GM10248 (cell line): ENCODE measurements at places on chromosomes 4 and X.
A peak's percentile ranks its signal among the peaks of the same experiment; 100 is the strongest.

DNA sequence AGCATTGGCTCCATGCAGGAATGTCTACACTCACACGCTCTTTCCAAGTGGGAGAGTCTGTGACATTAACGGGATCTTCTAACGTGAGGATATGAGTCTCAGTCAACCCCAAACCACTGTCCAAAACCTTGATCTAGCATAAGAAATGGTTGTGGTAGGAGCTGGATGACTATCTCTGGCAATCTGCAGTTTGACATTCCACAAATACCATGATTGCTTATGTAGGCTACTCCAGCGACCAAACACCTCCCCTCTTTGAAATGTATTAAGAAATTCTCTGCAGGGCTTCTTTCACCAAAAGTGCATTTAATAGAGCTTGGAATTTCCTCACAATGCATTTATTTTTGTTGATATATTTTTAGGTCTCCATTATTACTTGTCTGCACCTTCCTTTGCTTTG, 14.1 kb upstream of the STX18 start:
- DNase-seq = no peak

DNA sequence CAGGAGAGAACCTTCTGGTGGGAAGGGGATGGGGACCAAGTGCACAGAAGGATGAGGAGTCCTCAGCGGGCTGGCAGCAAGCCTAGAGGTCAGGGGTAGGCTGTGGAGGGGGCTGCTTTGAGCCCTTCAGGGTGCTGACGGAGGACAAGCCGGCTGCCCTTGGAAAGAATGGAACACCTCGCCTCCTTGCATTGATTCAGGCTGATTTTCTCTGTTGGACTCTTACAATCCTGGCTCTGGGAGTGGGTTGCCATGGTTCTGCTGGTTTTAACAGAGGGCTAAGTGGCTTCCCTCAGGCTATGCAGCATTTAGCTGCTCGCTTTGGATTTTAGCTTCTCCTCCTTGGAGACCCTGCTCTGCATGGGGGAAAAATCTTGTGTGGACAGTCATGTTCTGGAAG, 49.4 kb upstream of the CHRNA9 start:
- DNase-seq = no peak

- no peak for DNase-seq
These were observed 83.8 kb upstream of the STOX2 start for GRCh38 chr4:183821076-183821853.

DNA sequence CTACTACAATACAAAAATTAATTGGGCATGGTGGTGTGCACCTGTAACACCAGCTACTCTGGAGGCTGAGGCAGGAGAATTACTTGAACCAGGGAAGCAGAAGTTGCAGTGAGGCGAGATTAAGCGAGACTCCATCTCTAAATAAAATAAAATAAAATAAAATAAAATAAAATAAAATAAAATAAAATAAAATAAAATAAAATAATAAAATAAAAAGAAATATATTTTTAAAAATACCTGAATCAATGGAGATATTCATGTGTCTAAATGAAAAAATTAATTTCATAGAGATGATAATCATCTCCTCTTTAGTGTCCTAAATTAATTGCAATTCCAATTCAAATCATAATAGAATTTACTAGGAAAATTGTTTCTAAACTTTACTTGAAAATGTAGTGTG, 406.1 kb upstream of the POU3F4 start:
- DNase-seq = no peak

GRCh38 chrX:46178763-46179162, 366.5 kb downstream of the ZNF674 start:
- DNase-seq = no peak

DNA sequence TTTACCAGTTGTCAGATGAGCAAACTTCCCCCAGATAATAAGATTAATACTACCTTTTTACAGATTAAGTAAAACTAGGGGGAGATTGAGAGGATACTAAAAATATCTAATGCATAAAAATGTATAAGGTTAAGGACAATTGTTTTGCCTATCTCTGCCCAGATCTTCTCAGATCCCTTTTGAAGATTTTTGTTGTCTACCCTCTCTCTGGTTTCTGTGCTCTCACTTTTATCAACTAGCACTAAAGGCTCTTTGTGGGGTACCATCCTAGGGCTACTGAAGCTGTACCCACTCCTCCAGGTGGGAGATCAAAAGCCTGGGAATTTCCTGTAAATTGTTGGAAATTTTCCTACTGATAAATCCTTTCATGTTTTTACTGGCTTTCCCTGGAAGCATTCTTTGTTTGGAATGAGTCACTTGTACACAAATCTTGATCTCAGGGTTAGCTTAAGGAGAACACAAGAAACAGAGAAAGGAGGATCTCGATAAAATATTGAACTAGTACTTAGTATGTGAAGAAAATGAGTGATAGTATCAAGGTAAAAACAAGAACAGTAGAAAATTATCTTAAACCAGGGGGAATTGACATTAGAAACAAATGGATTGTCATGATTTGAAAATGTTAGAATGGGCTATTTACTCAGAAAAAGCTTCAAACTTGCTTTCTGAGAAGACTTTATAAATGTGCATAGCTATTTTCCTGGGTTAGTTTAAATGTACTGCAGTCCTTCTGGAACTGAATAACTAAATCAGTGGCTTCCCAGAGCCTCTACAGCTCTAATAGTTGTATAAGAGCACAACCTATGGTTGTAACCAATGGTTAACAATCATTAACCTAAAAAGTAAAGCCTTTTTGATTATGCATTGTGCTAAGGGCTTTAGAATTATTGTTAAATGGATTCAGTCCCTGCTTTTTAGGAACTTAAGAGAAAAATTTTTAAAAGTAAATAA, 679.9 kb upstream of the MAGEB2 start:
- DNase-seq = no peak

GRCh38 chrX:6120329-6120728, 108.3 kb downstream of the NLGN4X start:
- no peak for DNase-seq

DNA sequence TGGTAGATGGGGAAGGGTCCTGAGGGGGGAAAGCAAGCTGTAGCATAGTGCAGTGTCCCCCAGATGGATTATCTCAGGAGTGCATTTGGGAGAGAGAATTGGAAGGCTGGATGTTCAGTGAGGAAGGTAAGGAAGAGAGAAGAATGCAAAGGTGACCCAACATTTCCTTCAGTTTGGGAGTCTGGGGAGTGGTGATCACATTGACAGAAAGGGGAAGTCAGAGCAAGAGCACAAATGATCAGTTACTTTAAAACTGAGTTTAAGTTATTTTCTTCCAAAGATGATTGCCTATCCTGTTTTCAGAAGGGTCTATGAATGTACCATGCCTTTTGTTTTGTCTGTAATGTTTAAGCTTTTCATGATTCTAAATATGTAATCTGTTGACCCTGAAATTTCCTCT, 47.6 kb downstream of the ARHGAP10 start:
- no peak for DNase-seq

- no peak for DNase-seq
These were observed 60.4 kb upstream of the HPF1 start for GRCh38 chr4:169818063-169818679.

DNA sequence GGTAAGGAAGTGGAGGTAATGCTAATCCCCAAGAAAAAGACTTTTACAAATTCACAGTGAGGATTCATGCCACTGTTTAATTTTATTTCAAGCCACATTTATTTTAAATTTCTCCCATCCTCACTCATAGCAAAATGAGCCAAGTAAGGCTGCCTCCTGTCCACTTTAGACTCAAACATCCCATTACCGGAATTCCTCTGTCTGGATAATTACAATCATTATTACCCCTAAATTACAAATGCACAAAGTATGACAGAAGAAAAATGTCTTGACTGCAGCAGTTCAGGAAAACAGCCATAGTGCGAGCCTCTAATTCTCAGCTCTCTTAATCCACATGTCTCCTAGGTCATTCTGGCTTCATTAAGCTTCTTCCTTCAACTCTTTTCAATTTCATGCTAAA, 57.0 kb downstream of the MAPK10 start:
- DNase-seq = no peak

GRCh38 chr4:54526560-54526959, 131.2 kb upstream of the KIT start:
- DNase-seq = no peak

DNA sequence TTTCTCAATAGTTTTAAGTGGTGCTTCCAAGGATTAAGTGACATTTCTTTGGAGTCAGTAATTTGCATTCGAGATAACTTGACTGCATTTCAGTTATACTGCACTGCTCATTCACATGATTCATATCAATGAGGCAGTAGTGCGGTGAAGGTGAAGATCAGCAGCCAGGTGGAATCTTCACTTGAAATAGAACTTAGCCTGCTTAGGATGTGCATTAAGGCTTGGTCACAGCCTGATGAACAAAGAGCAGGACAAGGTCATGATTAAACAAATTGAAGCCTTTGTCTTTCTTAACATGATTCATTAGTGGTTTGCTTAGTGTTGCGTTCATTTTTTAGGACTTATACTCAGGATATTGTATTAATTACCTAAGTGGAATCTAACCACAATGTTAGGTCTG, 212.1 kb upstream of the GALNTL6 start:
- no peak for DNase-seq

GRCh38 chrX:75873993-75874392, 88.9 kb upstream of the MAGEE2 start:
- DNase-seq = no peak

GRCh38 chr4:55866290-55866907, 13.0 kb downstream of the EXOC1 start:
- peak; percentile 8 for DNase-seq

GRCh38 chr4:140309124-140309870, 64.1 kb upstream of the SCOC start:
- no peak for DNase-seq

DNA sequence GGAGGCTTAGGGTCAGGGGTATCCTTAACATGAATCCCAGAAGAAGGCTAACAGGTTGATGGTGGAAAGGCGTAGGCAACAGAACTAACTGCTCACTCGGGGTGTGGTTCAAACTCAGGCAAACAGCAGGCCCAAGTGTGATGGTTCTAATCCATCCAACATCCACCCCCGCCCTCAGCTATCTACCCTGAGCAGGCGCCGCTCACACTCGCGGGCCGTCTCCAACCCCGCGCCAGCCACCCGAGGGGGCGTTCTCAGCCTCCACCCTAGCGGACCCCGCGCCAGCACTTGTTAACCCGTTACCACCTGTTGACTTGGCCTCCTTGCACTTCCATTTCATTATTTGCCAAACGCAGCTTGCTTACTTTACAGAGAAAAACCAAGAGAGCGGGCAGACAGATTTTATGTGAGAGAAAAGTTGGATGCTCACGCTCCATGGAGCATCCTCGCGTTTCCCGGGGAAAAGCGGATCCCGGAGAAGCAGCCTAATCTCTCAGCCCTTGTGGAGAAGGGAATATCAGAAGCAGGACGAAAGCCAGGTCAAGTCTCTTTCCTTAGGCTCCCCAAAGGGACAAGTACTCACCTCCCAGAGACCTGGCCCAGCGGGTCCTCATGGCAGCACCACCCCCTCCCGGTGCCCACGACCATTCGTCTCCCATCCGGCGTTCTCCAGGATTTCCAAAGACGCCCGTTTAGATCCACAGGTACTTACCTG, 773 bp downstream of the SNCA start:
- DNase-seq = peak; percentile 10

DNA sequence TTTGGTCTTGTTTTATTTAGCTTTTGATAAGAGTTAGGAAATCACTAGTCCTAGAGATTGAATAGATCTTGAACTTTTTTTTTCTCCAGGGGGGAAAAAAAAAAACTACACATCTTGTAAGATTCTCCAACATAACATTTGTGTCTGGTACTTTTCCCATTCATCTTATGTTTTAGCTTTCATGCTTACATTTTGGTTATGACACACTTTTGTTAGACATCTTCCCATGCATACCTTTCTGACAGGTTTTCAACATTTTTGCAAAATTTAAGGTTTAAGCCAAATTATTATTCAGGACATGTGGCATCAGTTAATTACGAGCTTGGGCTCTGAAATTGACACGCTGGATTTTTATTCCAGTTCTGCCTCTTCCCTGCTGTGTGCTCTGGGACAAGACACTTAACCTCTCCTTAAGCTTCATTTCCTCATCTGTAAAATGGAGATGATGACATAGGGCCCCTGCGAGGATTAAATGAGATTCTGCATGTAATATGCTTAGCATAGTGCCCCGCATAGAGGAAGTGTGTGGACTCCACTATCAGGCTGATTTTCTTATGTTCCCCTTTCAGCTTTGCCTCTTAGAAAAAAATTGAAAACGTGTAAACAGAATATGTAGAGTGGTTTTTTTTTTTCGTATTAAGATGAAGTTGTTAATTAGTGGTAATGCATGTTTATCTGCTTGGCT, 5.3 kb downstream of the KIT start:
- DNase-seq = no peak

GRCh38 chrX:41022566-41022965, 62.7 kb upstream of the USP9X start:
- DNase-seq = no peak

DNA sequence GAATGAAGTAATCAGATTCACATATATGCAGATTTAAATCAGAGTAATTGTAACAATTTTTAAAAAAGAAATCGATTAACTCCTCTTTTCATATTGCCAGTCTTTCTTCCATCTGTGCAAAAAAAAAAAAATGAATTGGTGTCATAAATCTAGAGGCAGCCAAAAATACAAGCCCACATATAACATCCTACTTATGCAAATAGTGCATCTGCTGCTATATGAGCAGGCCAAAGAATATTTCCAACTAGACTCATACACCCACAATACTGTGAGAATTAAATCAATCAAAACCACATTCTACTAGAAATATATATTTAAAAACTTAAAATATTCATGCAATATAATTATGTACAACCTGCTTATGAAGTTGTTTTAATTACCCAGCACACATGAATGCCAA, 298.1 kb upstream of the TRAM1L1 start:
- DNase-seq = no peak

GRCh38 chr4:121217351-121217750, 53.2 kb upstream of the TNIP3 start:
- DNase-seq = no peak

DNA sequence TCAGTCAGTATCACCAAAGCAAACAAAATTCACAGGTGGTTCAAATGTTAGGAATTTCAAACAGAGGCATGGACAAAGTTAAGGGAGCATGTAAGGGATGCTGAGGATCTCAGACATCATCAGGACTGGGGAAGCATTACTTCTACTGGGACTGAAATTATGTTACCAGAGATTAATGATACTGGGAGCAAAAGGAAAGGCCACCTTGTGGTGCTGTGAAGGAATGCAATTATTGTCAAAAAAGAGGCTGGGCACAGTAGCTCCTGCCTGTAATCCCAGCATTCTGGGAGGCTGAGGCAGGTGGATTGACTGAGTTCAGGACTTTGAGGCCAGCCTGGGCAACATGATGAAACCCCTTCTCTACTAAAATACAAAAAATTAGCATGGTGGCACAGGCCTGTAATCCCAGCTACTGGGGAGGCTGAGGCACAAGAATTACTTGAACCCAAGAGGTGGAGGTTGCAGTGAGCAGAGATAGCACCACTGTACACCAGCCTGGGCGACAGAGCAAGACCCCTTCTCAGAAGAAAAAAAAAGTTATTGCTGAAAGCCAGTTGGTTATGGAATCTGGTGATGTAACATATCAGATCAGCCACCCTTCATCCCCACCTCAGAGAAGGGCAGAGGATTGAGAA, 954.3 kb downstream of the PCDH7 start:
- peak; percentile 2 for DNase-seq

- DNase-seq = no peak
These were observed 196.4 kb downstream of the DTHD1 start for GRCh38 chr4:36477861-36478260.
